HTR-8/SVneo (cell line): ENCODE measurements at places on chromosomes 12 and 14.
A peak's percentile ranks its signal among the peaks of the same experiment; 100 is the strongest.

- no peak for DNase-seq
Observed at GRCh38 chr14:105201156-105201924, 20.2 kb upstream of the NUDT14 start.

GRCh38 chr14:93005135-93005813 lies 82.3 kb downstream of the CHGA start:
- no peak for DNase-seq

DNA sequence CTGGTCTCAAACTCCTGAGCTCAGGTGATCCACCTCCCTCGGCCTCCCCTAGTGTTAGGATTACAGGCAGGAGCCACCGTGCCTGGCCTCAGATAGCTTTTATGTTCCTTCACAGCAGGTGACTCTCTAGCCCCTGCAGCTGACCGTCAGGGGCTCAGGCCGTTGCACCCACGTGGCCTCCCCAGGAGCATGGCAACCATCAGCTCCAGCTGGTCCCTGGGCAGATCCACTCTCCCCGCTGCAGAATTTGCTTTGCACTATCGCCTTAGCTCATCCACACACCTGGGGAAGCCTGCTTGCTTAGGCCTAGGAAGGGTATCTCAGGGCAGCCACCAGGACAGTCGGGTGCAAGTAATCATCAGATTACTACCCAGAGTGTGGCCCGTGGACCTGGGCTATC lies 62.6 kb downstream of the TSPAN9 start:
- no peak for DNase-seq

- no peak for DNase-seq
Observed at GRCh38 chr12:11568155-11568761, 81.2 kb upstream of the ETV6 start.

GRCh38 chr12:15146585-15146984 lies 74.6 kb downstream of the RERG start:
- no peak for DNase-seq

GRCh38 chr14:103819503-103820307 lies 27.7 kb downstream of the PPP1R13B start:
- no peak for DNase-seq

DNA sequence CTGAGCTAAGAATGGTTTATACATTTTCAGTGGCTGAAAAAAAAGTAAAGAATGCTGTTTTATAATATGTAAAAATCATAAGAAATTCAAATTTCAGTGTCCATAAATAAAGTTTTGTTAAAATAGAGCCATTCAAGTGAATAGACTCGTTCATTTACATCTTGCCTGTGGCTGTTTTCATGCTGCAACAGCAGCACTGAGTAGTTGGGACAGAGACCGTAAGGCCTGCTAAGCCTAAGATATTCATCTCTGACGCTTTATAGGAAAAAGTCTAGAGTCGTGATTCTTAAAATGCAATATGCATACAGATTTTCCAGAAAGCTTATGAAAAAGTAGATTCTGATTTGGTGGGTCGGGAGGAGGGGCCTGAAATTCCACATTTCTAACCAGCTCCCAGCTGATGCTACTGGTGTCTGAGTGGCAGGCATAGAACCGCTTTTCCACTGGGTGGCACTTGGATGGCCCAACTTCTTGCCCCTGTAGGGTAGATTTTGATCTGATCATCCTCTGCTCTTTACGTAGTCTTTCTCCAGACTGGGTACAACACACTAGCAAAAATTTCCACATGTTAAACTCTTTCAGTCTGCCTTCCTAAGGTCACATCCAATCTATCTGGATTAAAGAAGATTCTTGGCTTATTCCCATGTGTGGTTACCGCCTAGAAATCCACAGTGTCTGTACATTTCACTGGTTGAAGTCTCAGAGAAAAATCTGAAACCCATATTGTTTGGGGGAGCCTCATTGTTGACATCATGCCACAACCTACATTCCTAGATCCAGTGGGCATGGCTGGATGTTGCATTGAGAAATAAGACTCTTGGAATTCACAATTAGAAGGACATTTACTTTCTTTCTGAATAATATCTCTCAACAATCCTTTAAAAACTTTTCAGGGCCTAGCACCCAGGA lies 151.2 kb downstream of the C12orf75 start:
- no peak for DNase-seq

DNA sequence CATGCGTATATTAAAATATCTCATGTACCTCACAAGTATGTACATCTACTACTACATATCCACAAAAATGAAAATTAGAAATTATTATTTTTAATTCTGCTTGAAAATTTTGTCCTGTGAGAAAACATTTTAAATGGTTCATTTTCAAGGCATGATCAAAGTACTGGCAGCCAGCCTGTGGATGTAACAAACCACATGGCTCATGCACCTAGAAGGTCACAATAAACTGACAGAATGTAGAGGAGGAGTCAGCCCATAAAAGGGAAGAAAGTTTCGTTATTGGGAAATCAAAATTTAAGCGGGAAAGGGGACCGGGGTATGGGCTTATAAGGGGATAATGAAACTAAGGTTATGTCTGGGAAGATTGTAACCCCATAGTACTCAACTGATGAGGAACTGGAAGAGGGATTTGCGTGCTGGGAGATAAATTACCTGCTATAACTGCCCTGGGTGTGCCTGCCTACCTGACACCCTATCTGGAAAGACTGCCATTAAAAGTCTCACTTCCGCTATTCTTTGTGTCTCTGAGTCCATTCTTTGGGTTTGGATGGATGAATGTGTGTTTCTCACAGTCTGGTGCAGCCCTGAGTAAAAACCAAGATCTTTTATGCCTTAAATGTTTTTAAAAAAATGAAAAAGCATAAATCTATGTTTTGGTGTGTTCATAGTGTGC lies 62.2 kb upstream of the PCED1B start:
- DNase-seq, result no peak

DNA sequence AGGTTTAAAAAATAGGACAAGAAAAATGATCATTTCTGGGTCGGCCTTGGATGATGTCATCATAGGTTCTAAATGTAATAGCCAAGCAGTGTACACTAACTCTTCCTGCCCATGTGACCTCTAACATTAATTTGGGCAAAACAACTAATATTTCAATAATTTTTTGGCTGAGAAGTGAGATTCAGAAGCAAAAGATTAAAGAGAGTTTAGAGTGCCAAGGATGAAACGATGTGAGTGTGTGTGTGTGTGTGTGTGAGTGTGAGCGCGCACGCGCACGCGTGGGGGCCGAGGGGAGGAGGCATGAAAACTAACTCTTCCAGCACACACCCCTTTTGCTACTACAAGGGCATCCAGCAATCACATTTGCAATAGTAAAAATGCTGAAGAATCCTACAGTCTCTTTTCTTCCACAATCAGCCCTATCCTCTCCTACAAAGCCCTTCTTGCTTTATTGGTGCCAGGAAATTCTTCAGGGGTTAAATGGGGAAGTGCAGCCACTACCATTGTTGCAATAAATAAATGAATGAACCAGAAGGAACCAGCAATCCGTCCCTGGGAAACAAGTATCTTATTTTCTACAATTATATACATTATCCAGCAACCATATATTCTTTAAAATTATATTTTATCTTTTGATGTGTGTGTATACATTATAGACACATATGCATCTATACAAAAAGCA lies 52.9 kb downstream of the PEBP1 start:
- DNase-seq, result no peak

DNA sequence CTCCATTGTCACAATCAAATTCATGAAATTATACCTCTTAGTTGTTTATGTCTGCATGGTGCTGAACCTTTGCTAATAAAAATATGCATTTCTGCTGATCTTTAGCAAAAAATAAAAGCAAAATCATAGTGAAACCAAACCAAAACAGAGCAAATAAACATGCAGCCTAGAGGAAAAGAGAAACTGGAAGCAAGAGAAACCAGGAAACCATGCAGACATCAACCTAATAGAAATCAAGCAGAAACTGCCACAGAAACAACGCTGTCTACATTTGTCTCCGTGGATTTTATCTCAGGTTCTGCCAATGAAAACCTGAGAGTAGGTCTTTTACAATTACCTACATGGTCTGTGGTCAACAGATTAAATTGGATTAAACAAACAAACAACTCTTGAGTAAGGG lies 173.7 kb downstream of the SYT10 start:
- DNase-seq, result no peak

DNA sequence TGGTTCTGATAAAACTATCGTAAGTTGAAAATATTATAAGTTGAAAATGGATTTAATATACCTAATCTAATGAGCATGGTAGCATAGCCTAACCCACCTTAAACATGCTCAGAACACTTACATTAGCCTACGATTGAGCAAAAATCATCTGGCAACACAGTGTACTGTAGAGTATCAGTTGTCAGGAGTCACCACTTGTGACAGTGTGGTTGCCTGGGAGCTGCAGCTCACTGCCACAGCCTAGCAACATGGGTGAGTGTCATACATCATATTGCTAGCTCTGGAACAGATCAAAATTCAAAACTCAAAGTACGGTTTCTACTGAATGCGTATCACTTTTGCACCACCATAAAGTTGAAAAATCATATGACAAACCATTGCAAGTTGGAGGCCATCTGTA lies 203.5 kb downstream of the ATXN7L3B start:
- no peak for DNase-seq

- DNase-seq, result no peak
Observed at GRCh38 chr12:109725321-109726105, 11.9 kb downstream of the FAM222A start.

DNA sequence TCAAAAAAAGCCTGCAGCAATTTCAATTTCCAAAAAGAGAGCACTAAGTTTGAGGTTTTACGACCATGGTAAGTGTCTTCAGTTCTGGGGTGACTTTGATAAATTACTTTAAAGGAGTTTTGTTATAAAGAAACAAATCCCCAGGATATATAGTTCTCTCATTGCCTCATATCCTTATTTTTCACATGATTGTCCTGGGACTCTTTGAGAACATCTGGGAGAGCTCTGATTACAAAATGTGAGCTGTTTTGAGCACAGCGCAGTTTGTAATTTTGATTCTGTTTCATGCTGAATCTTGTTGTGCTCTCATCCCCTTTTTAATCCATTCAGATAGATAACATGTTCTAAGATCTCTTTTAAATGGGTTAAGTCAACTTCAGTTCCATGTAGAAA lies 67.7 kb upstream of the DCN start:
- DNase-seq, result no peak

DNA sequence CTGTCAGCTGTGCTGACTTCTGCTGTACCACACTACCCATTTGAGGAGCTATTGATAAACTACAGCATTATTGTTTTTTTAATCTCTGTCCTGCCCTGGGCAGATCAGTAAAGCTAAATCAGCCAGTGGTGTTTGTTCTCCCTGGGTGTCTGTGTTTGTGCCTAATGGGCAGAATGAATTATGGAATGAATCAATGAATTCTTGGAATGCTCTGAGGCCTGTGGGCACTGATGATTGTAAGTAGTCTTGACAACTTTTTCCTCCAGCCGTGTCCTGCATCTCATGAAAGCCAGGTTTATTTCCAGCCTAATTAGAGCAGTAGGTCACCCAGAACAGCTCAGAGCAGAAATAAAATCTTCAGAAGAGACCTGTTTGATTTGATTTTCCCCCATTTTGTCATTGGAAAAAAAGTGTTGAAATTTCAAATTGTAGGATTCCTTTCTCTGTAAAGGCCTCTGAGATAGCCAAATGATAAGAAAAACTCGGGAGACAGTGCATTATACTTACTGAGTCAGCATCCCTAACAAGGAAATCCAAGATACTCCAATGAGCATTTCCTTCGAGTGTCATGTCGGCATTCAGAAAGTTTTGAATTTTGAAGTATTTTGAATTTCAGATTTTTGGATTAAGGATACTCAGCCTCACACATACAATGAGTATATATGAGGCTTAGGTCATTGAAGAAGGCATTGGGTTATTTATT lies 19.4 kb upstream of the EVL start:
- no peak for DNase-seq

DNA sequence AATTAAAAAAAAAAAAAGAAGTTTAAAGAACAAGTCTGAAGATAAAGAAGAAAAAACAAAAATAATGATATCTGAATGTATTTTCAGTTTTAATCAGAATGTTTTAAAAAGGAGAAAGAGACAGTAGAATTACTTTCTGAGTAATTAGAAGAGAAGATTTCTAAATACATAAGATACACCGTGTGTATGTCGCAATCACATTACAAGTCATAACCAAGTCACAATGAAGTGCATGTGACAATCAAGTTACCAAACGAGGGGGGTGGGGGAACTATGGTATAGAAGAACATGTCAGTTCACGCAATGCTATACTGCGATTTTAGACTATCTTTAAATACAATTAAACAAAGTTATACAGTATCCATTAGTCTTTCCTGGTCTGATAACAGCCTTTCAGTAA lies 1464.1 kb upstream of the FLRT2 start:
- DNase-seq, result no peak

GRCh38 chr12:65673732-65674131 lies 150.6 kb upstream of the HMGA2 start:
- no peak for DNase-seq

DNA sequence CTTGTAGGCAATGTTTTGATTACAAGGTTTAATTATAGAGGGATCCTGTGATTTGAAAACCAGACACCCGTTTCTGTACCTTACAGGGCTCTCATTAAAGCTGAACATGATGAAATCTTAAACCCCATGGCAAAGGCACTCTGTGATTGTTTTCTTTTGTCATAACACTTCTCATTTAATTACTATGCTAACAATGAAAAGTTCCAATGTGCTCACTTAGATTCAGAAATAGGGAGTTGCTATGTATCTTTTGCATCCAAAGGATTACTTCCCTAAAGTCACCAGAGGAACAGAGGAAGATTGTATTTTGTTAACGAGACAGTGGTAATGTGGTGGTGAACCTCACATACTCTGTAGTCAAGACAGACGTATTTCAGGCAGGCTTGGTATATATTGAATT lies 81.5 kb upstream of the MYF6 start:
- no peak for DNase-seq

- no peak for DNase-seq
Observed at GRCh38 chr12:112506513-112507166, 87.9 kb downstream of the PTPN11 start.

DNA sequence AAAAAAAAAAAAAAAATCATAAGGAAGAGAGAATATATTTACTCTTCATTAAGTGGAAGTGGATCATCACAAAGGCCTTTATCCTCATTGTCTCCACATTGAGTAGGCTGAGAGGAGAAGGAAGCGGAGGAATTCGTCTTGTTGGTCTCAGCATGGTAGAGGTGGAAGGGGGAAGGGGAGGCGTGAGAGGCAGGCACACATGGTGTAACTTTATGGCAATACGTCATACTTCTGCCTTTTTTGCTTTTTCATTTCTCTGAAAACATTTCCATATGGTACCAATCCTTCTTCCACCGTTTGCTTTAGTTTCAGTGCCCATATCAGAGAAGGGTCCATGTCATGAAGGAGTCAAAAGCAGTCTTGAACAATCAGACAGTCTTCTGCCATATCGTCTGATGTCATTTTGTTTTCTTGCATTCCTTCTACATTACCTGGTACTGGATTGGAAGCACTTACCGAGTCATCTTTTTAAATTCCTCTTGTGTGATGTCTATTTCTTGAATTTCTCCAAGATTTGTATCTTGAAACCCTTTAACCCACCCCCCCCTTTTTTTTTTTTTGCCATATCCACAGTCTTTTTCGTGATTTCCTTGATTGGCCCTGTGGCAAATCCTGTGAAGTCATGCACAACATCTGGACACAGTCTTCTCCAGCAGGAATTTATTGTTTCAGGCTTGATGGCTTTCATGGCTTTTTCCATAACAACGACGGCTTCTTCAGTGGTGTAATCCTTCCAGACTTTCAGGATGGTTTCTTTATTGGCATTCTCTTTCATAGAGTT lies 8.9 kb downstream of the FUT8 start:
- peak; percentile 84 for DNase-seq
